ENCODE measurements at places on chromosomes 16 and 17.

GRCh38 chr17:70074236-70074830 lies 692 bp upstream of the KCNJ16 start:
- DNase-seq = no peak

DNA sequence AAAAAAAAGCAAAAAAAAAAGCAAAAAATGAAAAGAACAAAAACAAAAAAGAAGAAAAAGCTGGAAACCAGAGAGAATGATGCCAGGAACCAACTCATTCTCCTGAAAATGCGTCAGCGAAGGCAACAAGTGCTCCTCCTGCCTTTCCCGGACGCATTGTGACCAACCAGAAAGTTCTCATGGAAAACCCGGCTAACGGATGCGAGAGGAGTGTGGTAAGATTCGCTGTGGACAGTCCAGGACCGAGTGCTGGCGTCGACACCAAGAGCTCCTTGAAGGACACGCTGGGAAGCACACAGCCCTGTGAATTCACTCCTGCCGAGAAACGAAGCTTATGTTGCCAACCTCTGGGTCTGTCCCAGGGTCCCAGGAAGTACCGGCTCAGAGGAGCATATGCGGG lies 43.4 kb downstream of the METRNL start:
- DNase-seq = no peak

- DNase-seq = peak; percentile 78
These were observed 1.9 kb downstream of the PHF12 start for GRCh38 chr17:28949185-28950016.

DNA sequence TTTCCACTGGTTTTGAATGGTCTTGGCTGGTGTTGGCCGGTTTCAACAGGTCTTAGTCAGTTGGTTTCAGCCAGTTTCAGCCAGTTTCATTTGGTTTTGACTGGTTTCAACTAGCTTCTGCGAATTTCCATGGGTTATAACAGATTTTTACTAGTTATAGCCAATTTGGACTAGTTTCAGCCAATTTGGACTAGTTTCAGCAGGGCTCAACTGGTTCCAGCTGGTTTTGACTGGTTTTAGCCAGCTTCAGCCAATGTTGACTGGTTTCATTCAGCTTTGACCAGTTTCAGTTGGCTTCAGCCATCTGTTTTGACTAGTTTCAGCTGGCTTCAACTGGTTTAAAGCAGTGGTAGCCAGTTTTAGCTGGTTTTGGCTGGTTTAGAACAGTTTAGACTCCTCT lies 432.6 kb downstream of the UTP18 start:
- no peak for DNase-seq

DNA sequence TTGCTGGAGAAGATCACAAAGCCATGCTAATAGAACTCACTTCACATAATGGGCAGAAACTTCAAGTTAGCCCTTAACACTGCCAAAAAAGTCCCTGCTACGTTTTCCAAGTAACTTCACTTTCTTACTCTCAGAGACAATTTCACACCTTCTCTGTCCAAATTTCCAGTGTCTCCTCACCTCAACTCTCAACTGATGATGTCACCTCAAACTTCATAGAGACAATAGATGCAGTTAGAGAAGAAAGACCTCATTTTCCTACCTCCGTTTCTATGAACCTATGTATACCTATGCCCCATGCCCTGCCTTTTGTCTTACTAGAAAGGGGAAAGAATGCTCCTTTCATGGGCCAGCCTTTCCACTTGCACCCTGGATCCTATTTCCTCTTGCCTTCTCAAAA lies 14.2 kb upstream of the EFCAB3 start:
- DNase-seq = no peak

GRCh38 chr16:87846705-87847466 lies 22.4 kb downstream of the SLC7A5 start:
- DNase-seq = no peak

GRCh38 chr16:82682767-82683166 lies 56.0 kb downstream of the CDH13 start:
- no peak for DNase-seq

- no peak for DNase-seq
These were observed 525.2 kb upstream of the GOT2 start for GRCh38 chr16:59259074-59259949.

DNA sequence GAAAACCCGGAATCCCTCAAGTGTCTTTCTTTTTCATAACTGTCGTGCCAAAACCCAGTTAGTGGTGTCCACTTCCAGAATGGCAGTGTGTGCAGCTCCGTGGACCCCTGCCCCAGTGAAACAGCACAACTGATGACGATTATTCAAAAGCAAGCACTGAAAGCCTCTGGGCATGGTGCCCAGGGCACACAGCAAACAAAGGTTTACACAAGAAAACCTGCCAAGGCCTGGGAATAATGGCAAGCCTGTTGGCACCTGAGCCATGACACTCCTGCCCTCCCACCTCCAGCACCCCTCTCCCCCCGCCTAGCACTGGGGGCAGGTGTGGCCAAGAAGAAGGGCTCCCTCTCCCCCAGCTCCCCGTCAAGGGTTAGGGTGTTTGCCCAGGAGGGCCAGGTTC lies 2.8 kb downstream of the PKMYT1 start:
- DNase-seq = no peak

DNA sequence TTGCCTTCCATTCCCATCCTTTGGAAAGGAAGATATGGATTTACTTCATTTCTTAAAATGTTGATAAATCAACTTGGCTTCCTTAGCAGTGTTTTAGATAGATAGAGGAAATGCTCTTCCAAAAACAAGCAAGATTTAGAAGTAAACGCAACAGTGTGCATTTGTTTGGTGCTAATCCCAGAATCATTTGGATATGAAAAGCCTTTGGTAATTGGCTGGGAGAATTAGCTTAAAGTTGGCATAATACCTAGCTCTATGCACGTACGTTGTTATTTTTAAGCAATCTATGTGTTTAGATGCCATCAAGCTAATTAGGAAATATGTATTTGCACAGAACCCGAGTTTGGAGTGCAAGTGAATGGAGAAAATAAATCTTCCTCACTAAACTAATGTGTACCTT lies 415.3 kb downstream of the GRIN2A start:
- no peak for DNase-seq
